Myometrial cell (primary cell): ENCODE measurements at places on chromosomes 16 and 17. TPM values are rescaled to one million over a fixed set of nuclear protein-coding genes. Genes with fewer than 3 reads are reported as not detected.

ITGA2B gene
- 0.86 TPM in 1 of 2 replicates, not detected in the other for total RNA-seq

KRTAP2-2 gene
- not detected in 2 replicates for total RNA-seq

CCDC78 gene
- total RNA-seq: 0.29 and 0.71 TPM in 2 replicates

CDK12 gene
- 15.9 and 22.0 TPM in 2 replicates for total RNA-seq

CIITA gene
- not detected in 2 replicates for total RNA-seq

KRTAP2-3 gene
- 0.89 TPM in 1 of 2 replicates, not detected in the other for total RNA-seq
